ENCODE measurements at places on chromosomes 1 and 21.
A peak's percentile ranks its signal among the peaks of the same experiment; 100 is the strongest.

DNA sequence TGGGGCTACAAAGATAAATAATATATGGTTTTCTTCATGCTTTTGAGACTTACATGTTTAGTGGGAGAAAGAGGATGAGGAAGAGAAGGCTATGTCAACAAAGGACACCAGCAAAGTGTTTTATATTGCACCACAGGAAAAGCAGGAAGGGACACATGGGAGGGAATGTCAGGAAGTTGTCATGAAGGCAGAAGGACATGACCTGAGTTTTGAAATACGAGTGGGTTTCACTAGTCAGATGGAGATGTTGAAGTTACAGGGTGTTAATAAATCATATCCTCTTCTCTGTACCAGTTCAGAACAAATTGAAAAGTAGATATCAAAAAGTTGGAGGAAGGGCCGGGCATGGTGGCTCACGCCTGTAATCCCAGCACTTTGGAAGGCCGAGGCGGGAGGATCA lies 18.2 kb upstream of the AGO1 start:
- no peak for DNase-seq

- DNase-seq, result no peak
Observed at GRCh38 chr21:36566644-36567043, 86.7 kb upstream of the CLDN14 start.

DNA sequence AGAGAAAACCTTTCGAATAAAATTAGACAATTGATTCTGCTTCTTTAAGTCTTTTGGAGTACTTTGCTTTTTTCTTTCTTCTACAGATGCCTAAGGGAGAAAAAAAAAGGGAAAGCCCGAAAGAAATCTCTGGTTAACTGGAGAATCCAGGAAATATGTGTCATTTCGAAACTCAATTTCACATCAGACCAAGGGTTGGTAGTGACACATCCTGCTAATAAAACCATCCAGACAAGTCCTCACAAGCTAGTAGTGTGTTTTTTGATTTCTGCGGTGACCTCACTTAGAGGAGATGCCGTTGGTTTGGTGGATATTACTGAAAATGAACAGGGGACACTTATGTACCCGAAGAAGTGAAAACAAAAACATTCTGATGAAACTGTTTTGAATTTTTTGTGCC lies 726.5 kb upstream of the ADAMTS5 start:
- DNase-seq, result no peak

GRCh38 chr1:31031330-31032143 lies 34.0 kb downstream of the PUM1 start:
- DNase-seq, result no peak

- DNase-seq, result peak; percentile 11
Observed at GRCh38 chr1:24501371-24502064, 1.1 kb upstream of the RCAN3 start.

DNA sequence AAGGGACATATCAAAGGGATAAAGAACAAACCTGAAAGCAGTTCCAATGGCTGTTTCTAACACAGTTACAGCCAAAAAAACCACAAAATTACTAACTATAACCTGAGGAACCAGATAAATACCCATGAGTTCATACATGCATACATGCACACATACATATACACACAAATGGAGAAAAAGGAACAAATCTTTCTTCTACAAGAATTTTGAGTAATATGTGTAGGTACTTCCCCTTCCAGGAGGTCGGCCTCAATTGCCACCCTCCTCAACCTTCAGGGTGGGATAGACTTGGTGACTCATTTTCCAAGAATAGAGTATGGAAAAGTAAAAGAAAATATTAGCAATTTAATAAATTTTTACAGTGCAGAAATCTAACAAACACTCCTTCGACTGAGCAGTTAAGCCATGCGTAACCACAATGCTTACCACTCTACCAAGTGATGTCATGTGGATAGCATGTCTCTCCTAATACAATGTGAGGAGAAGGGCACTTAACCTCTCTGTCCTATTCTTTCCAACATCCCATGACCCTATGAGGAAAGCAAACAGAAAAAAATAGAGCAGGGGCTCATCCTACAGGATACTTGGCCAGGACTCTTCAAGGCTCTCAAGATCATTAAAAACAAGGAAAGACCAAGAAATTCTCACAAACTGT lies 243.0 kb upstream of the RUNX1 start:
- DNase-seq, result no peak

DNA sequence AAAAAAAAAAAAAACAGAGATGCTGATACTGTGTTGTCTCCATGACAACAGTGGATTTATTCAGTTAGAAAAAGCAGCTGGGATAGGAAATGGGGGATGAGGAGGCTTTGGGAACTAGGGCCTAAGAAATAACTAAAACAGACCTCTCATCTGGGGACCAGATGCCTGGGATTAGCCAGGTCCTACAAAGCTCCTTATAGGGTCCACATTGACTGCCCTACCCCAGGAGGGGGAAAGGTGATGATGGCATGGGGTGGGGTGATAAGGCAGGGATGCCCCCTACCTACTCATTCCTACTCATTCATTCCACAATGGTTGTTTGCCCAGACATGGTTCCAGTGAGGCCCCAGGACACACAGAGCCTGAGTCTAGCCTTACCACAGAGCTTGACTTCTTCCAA lies 131.2 kb downstream of the PLXNA2 start:
- no peak for DNase-seq

GRCh38 chr1:39576016-39576657 lies 453 bp downstream of the PABPC4 start:
- DNase-seq, result no peak

GRCh38 chr1:183003203-183003602 lies 20.0 kb upstream of the LAMC1 start:
- no peak for DNase-seq

DNA sequence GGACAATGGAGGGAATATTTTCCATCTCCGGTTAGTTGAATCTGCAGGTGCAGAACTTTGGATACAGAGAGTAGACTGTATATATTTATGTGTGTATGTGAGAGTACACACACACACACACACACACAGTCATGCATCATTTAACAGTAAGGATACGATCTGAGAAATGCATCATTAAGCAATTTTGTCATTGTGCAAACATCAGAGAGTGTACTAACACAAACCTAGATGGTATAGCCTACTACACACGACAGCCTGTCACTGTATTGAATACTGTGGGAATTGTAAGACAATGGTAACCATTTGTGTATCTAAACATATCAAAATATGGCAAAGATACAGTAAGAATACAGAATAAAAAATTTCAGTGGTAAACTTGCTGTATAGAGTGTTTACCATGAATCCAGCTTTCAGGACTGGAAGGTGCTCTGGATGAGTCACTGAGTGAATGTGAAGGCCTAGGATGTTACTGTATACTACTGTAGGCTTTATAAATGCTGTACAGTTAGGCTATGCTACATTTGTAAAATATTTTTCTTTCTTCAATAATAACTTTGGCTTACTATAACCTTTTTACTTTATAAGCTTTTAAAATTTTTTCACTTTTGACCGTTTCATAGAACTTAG lies 138.5 kb downstream of the ZZZ3 start:
- no peak for DNase-seq

- peak; percentile 8 for DNase-seq
Observed at GRCh38 chr1:3727042-3727824, 25.0 kb upstream of the CCDC27 start.

DNA sequence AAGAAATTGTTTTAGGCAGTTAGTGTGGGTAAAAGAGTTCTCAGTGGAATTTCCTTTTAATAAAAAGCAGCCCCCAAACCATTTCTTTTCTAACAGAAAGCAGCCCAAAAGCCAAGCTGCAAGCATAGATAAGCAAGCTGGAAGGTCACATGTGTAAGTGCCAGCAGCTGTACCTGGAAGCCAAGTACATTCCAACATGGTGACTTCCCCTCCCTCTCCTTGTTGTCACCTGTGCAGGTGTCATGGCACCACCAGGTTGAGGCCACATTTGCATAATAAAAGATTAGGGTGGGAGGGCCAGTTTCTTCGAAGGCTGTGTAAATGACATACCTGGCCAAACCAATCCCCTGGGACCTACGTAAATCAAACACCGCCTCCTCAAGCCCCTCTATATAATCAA lies 240.3 kb upstream of the RAB4A start:
- no peak for DNase-seq

- no peak for DNase-seq
Observed at GRCh38 chr1:84957966-84958365, 38.9 kb downstream of the MCOLN2 start.

GRCh38 chr1:89890085-89890752 lies 69.4 kb downstream of the LRRC8D start:
- no peak for DNase-seq

GRCh38 chr1:25492323-25492722 lies 51.1 kb upstream of the LDLRAP1 start:
- no peak for DNase-seq

GRCh38 chr1:165443539-165444311 lies 1.2 kb downstream of the RXRG start:
- no peak for DNase-seq

GRCh38 chr1:157993147-157993917 lies at the start of gene KIRREL1:
KIRREL1 (plus strand) TSS chr1:157993645; CDS start chr1:157993677, 32 bp downstream.
- DNase-seq, result peak; percentile 53

GRCh38 chr1:34785231-34785874 lies 4.3 kb downstream of the GJB3 start:
- no peak for DNase-seq

GRCh38 chr1:193538003-193538354 lies 351.6 kb upstream of the B3GALT2 start:
- no peak for DNase-seq

DNA sequence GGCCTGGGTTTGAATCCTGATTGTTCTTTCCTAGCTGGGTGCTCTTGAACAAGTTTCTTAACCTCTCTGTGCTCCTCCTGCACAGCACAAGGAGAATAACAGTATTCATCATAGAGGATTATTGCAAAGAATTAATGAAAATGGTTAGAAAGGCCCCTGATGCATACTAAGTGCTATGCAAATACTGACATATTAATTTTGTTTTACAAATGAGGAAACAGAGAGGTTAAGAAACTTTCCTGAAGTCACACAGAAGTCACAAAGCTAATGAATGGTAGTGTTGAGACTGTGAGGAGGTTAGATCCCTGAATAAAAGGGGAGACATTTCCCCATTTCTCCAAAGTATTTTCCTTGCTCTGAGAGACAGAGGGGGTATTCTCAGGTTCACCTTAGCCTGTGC lies 99.0 kb downstream of the KCNJ6 start:
- no peak for DNase-seq

DNA sequence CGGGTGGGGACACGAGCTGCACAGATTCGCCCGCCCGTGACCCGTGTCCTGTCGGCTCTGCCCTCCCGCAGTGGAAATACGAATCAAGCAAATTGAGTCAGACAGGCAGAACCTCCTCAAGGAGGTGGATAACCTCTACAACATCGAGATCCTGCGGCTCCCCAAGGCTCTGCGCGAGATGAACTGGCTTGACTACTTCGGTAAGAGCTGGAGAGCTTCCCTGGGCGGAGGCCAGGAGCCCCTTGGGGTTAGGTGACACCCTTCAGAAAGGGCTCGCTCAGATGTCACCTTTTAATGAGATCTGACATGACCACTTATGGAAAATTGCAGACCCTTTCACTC lies 489 bp downstream of the CDCA8 start:
- no peak for DNase-seq

GRCh38 chr1:184940694-184941409 lies 33.5 kb downstream of the NIBAN1 start:
- DNase-seq, result no peak

GRCh38 chr1:64872067-64872466 lies 94.3 kb downstream of the JAK1 start:
- DNase-seq, result no peak

- no peak for DNase-seq
Observed at GRCh38 chr1:154445040-154445472, 39.9 kb downstream of the IL6R start.

DNA sequence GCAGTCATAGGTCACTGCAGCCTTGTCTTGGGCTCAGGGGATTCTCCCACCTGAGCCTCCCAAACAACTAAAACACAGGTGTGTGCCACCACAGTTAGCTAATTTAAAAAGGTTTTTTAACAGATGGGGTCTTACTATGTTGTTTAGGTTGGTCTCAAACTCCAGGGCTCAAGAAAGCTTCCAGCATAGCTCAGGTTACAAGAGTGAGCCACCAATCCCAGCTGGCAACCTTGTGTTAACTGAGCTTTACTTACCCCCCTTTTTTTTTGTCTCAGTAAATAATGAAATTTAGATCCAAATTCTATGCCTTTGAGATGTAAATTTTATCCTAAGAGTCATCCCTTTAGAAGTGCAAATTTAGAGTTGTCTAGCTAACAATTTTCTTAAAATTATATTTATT lies 103.9 kb upstream of the OLFM3 start:
- DNase-seq, result no peak

GRCh38 chr1:78281580-78281979 lies 209.2 kb upstream of the PTGFR start:
- DNase-seq, result no peak

DNA sequence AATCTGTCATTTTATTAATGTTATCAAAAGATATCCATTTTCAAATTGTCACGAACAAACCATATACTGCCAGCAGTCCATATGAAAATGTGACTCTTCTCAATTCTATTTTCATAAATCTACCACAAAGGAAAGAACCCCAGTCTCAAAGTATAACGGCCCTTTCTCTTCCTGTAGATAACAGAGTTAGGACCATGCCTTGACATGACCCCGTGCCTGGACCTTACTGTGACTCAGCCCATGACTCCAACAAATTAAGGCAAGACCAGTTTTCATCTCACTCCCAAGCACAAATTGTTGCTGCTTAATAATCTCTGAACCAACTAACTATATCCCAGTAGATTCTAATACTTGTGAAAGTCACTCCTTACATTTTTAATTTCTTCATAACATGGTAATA lies 124.4 kb upstream of the NFIA start:
- DNase-seq, result no peak

DNA sequence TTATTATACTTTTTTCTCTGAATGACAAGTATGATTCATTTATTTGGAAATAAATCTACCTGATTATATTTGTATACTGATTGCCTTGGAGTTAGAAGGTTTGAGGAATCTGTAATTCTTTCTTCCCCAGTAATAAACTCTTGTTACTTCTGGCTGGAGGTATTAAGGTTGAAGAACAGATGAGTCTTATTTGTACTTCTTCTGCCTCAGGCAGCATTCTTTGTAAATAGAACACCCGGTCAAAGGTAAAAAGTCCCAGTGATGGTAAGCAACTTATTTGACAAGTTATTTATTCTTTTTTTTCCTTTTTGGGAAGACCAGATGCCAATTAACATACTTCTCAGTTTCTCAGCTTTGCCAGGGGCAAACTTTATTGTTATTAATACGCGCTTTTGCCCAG lies 12.9 kb downstream of the SNX27 start:
- DNase-seq, result no peak

DNA sequence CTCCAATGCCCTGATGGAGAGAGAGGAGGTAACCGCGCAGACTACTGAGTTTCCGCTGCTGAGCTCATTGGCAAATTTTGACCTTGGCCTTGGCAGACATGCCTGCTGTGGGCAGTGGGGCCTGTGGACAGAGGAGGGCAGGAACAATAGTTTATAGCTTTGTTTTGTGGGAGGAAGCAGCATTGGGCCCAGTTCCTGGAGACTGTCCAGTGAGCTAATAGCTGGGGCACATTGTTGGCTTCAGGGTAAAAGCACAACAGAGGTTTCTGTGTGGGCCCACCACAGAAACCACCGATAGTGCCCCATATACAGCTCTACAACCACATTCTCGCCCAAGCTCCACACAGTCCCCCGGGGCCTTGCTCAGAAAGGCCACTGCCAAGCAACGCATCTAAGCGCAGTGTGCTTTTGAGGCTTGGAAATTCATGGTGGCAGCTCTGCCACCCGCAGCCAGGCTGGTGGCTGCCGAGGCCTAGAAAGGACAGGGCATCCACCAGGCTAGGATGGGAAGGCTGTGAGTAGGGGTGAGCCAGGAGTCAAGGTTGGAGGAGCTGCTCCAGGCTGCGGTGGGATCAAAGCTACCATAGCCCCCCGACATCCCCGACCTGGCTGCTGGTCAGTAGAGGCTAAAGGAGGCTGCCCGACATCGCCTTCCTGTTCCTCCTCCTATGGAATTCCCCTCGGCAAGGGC lies 43.2 kb downstream of the NEK2 start:
- DNase-seq, result no peak
